ENCODE measurements at places on chromosomes 2 and 18.

DNA sequence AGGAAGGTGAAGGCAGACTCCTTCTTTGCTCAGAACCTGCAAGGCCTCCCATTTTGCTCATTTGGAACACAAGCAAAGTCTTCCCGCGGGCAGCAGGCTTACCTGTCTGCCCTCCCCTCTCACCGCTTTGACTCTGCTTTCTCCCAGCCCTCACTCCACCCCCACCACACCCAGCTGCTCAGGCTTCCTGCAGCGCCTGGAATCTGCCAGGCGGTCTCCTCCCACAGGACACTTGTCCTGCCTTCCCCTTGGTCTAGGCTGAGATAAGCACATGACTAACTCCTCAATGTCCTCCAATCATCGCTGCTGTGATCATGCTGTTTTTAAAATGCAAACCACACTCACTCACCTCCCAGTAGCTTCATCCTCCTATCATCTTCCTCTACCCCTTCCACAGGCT, 430.0 kb downstream of the ZNF516 start:
- DNase-seq = no peak

- DNase-seq = no peak
Measured at GRCh38 chr18:76490033-76490432, 5.0 kb downstream of the ZNF516 start.

- no peak for DNase-seq
Measured at GRCh38 chr2:203080447-203081045, 65.9 kb downstream of the NBEAL1 start.

GRCh38 chr2:122148128-122148767, 392.8 kb downstream of the TSN start:
- DNase-seq = no peak

GRCh38 chr2:199940373-199940772, 14.9 kb downstream of the TYW5 start:
- DNase-seq = peak; percentile 47

- DNase-seq = no peak
Measured at GRCh38 chr2:177908182-177908581, 164.4 kb downstream of the PDE11A start.

DNA sequence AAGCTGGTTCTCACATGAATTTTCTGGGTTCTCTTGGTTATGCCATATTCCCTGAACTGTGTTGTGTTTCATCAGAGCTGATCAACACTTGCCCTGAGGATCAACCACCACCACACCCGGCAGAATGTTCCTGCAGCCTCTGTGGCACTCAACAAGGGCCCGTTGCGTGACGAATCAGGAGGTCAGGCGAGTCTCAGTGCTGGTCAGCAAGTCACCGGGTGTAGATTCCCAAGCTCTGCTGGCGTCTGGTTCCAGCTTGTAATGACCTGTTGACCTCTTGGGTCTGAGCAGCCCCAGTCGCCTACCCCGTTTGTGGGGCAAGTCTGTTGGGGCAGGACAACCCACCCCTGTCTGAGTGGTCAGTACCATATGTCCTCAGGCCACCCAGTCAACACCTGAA, 46.0 kb downstream of the ADCY3 start:
- no peak for DNase-seq

DNA sequence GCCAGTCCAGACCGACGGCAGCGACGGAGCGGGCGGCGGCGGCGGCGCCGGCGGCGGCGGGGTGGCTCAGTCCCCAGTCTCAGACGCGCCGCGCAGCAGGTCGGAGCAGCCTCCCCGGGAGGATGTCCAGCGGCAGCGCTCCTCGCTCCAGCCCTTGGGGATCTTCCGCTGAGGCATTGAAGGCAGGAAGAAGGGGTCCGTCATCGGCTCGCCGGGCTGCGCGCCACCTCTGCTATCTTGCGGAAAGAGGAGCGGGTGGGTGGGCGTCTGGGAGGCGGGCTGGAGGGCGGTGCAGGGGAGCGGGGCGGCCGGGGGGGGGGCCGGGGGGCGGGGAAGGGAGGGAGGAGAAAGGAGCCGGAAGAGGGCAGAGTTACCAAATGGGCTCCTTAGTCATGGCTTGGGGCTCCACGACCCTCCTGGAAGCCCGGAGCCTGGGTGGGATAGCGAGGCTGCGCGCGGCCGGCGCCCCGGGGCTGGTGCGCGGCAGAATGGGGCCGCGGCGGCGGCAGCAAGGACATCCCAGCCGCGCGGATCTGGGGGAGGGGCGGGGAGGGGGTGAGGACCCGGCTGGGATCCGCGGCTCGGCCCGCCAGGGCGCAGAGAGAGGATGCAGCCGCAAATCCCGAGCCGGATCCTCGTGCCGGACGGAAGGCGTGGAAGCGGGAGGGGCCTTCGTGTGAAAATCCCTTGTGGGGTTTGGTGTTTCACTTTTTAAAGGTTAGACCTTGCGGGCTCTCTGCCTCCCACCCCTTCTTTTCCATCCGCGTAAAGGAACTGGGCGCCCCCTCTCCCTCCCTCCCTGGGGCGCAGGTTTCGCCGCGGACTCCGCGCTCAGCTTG, at the start of gene NETO1:
Gene NETO1 (minus strand): TSS at position 242 of the 839 bp plus-strand sequence. CDS start 696 bp downstream, outside the sequence.
- peak; percentile 11 for DNase-seq

GRCh38 chr2:119385466-119385865, 18.7 kb downstream of the DBI start:
- no peak for DNase-seq

DNA sequence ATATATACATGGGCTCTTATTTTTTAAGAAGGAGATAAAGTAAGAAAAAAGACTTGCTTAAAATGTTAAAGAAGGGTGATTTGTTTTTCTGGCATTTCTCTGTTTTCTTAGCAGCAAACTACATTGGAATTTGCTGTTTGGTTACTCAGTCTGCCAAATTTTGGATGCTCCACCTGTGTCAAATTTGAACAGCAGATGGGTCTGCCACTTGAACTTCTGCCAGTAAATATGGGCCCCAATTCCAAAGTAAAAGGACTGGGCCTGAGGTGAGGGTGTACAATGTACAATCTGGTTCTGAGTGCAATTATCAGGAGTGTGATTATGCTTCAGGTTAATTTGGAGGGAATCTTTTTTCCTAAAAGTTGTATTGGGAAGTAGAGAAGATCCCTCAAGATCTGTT, 794.5 kb downstream of the DSC3 start:
- no peak for DNase-seq

DNA sequence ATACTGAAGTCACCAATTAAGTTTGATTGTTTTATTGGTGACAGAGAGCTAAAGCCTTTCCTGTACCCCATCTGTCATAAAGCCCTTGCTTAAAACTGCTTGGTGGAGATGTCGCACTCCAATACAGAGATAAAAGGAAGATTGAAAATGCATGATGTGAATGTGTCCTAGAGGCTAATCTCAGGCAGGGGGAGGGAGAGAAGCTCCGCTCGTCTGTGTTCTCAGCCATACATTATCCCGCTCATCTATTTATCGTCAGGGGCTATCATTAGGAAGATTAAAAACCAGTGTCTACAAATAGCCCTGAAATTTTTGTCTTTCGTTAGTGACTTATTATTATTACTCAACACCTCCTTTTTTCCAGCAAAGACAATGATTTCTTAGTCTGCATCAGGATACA, 110.3 kb downstream of the CMPK2 start:
- no peak for DNase-seq

Data from NCI-H446 treated with DMSO at 0.1 percent for 48 hours (cell line).